ENCODE measurements at places on chromosomes 11 and 22.
A peak's percentile ranks its signal among the peaks of the same experiment; 100 is the strongest.

DNA sequence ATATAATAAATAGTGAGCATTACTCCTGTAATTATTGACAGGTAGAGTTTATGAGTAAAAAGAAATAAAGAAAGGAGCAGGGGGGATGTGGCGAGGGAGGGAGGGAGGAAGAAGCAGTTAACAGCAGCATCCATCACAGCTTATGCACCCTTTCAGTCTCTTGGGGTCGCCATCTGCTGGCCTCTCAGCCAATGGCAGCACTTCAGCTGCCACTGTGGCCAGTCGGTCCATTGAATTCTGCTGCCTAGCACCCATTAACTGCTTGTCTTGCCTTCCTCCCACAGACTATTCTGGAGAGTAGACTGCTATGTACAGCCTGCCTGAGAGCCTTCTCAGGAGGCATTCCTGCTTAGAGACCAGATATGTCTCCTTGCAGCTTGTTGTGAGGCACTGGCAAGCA lies 388.3 kb downstream of the TENM4 start:
- DNase-seq, result no peak

- DNase-seq, result no peak
Measured at GRCh38 chr11:64848826-64849597, 4.6 kb upstream of the CDC42BPG start.

DNA sequence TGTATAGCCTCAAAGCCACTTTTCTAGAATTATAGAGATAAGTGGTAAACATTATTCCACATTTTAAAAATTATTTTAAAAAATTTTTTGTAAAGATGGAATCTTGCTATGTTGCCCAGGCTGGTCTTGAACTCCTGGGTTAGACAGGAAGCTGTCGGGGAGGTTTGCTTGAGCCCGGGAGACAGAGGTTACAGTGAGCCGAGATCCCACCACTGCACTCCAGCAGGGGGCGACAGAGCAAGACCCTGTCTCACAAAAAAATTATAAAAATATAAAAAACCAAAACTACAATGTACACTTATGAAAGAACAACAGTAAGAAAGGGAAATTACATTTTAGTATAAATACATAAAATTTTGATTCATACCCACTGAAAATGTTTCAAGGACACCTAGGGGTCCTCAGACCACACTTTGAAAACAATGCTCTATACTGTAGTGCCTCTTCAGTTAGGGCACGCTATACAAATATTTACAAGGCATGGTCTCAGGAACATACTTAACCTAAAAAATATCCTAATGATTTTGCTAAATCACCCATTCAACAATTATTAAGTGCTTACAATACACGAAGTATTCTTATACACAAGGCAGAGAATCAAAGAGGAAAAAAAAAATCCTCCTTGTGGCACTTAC lies 111.2 kb downstream of the MRTFA start:
- DNase-seq, result peak; percentile 52

DNA sequence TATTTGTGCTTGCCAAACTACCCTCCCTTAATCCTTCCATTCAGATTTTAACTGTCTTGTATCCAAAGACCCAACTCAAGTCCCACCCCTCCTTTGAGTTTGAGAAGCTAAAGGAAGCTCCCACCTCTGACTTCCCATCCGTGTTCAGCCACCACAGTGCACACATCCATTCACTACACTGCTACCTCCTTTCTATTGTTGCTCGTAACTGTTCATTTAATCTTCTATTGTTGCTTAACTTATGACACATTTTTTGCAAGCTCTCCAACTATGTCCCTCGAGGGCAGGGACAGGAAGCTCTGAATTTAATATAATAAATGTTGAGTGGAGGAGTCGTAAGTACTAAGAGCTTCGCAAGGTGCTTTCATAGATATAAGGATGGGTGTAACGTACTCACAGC lies 10.4 kb downstream of the LARGE1 start:
- DNase-seq, result no peak

- peak; percentile 83 for DNase-seq
Measured at GRCh38 chr11:58573451-58574104, 2.1 kb downstream of the LPXN start.

- no peak for DNase-seq
Measured at GRCh38 chr11:116948391-116948790, 111.0 kb upstream of the APOA1 start.

DNA sequence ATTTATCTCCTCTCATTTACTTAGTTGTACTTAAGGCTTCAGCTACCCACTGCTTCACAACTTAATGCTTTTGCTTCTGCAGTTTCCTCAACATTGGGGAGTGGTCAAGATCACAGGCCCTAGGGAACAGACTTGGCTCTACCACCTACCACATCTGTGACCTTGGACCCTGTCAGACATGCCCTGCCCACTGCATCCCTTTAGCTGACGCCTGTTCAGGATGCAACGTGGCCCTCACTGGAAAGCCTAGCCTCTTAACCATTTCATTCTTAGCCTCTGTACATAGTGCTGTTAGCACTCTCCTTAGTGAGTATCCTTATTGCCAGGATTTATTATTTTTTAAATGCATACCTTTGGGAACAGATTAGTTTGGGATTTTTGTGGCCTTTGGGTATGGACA lies 34.4 kb downstream of the TNRC6B start:
- no peak for DNase-seq

DNA sequence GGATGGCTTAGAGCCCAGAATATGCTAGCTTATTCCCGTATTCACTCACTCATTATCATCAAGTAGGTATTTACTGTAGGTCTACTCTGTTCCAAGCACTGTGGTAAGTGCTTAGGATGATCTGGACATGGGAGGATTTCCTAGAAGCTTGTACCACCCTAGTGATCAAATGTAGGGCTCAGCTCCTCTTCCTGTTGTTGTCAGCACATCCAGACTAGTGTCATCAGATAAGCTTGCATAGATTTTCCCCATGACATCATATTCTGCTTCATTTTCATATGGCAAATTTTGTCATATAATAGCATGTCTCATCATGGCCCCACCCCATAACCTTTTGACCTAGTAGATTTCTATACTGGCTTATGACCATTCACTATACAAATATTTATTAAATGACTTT lies 19.3 kb upstream of the NUCB2 start:
- DNase-seq, result no peak

DNA sequence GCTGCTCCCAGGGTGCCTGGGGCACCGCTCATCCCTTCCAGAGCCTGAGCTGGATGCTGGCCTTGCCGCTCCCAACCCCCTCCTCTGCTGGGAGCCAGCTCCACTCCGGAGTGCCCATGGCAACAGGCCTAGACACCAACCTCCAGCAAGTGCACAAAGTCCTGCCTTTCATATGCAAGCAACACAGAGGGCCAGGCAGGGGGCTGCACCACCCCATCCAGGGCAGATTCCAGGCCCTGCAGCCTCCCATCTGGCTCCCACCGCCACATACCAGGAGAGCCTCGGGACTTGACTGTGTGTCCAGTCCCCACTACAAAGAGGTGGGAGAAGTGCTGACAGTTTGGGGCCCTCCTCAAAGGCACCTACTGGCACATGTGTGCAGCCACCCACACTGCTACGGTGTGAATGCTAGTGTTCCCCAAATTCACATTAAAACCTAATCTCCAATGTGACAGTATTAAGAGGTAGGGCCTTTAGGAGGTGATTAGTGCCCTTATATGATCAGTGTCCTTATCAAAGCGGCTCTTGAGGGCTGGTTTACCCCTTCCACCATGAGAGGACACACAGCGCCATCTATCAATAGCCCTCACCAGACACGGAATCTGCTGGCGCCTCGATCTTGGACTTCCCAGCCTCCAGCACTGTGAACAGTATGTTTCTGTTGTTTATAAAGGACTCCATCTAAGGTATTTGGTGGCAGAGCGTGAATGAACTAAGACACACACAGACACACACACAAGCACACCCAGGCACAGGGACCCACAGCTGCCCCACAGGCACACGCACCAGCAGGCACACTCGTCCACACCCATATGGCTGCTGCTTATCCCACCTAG lies 16.2 kb downstream of the ARVCF start:
- DNase-seq, result no peak

DNA sequence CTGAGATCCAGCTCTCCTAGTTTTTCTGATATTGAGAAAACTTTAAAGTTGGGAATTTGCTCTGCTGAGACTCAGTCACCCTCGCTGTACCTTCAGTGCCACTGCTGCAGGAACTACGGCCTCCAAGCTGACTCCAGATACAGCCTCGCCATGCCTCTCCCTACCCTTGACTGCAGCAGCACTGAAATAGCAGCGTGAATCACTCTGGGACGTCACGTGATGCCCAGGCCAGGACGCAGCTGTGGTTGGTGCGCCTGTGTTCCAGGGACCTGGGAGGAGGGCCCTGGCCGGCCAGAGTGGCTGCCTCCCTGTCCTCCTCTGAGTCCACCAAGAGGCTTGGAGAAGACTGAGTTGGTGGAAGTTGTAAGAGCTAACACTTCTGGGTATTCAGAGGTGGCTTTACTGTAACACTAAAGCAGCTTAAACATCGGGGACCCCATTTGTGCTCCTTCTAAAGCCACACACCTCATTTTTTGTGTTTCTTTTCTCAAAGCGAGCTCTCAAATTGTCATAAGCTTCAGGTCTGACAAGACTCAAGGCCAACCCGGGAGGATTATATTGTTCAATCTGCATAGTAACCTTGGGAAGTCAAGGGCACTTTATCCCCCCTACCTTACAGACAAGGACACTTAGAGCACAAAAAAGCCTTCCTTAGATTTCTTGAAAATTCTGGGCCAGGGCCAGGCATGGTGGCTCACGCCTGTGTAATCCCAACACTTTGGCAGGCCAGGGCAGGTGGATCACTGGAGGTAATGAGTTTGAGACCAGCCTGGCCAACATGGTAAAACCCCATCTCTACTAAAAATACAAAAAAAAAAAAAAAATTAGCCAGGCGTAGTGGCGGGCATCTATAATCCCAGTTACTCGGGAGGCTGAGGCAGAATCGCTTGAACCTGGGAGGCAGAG lies 4.2 kb upstream of the STIP1 start:
- DNase-seq, result peak; percentile 97

DNA sequence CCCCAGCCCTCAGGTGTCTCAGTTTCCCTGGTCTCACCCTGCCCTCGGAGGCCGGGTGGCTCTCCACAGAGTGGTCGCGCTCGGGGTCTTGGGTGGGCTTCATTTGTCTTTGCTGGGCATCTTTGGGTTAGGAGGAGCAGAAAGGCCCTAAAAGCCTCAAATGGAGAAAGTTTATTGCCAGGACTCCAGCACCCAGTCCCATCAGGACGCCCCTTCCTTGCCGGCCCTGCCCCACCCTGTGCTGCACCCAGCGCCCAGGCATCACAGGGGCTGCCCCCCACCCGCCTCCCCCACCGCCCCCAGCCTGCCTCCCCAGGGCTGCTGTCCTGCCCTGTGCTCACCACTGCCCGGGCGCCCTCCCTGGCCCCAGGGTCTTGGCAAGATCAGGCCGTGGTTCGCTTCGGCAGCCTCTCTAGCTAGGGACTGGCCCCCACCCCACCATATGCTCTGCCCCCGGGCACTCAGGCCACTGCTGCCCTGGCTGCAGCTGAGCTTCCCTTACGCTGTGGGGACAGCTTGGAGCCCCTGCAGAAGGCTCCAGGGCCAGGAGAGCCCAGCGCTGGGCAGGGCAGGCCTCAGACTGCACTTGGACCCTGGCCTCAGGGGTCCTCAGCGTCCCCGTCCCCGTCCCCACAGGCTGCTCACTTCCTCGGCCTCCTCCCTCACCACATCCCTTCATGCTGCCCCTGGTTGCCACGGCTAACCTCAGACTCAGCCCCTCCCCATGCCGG lies 31.4 kb downstream of the MOB2 start:
- DNase-seq, result no peak

GRCh38 chr11:74925281-74925680 lies 23.6 kb downstream of the XRRA1 start:
- DNase-seq, result no peak

DNA sequence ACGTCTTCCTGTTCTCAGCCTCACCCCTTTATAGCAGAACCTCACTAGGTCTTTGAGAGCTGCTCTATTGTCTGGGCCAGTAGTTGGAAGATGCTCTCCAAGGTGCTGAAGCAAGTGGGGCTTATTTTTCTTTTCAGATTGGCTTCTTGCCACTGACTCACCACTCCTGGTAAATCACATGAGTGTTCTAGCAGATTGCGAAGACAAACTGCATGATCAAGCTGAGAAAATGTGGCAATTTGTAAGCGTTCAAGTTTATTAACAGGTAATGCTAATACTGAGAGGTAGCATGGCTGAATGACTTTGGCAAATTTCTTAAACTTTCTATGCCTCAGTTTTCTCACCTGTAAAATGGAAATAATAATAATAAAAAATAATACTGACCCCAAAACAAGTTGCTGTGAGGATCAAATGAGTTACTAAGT lies 59.2 kb downstream of the CACNG2 start:
- no peak for DNase-seq

DNA sequence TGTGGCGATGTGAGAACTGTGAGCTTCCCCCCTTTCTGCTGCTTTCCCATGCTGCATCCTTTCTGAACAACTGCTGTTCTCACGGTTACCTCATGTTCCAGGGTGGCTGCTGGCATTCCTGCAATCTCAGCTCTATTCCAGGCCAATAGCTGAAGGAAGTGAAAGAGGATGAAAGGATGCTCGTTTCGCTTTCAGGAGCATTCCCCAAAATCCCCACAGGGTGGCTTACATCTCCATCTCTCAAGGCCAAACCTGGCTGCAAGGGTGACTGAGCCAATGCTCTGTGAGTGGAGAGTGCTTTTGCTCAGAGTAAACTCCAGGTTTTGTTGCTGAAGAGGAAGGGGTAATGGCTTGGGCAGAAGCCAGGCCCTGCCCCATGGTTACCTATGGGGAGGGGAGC lies 848.2 kb downstream of the BRD1 start:
- no peak for DNase-seq

DNA sequence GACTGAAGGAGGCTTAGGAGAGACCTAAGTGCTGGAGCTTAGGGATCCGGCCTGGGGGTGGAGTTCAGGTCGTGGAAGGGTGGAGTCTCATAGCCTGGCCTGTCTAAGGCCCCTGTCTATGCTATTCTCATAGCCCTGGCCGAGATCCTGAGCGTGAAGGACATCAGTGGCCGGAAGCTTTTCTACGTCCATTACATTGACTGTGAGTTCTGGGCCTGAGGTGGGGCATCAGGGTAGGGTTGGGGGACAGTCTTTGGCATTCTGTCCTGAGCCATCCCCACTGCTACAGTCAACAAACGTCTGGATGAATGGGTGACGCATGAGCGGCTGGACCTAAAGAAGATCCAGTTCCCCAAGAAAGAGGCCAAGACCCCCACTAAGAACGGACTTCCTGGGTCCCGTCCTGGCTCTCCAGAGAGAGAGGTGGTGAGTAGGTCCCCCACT lies 603 bp downstream of the KAT5 start:
- DNase-seq, result no peak

- no peak for DNase-seq
Measured at GRCh38 chr11:125904678-125905077, 370 bp downstream of the DDX25 start.

GRCh38 chr22:49295851-49296560 lies 531.7 kb downstream of the BRD1 start:
- peak; percentile 13 for DNase-seq

- DNase-seq, result no peak
Measured at GRCh38 chr11:103953797-103954486, 82.5 kb upstream of the DDI1 start.
